Stimulated activated CD8-positive, alpha-beta memory T cell treated with anti-CD3 and anti-CD28 coated beads, Interleukin-7, amount 100 ng/mL, for 1 hour (primary cell): ENCODE measurements at places on chromosomes 3 and 15.

DNA sequence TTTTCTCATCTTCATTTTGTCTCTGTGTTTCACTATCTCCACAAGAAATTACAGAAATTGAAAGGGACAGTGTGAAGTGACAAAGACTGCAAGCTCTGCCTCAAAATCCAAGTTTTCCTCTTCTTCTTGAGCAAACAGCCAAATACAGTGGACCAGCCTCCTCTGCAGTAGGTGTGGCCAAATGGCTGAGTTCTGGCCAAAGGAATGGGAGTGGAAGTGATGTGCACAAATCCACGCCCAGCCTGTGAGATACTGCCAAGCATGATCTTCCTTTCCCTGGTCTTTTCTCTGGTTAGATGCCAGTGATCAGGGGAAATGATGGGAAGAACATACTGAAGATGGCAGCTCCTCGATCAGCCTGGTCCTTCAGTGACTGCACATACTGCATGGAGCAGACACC is 111.0 kb upstream of the CPNE4 start:
- DNase-seq: no peak

DNA sequence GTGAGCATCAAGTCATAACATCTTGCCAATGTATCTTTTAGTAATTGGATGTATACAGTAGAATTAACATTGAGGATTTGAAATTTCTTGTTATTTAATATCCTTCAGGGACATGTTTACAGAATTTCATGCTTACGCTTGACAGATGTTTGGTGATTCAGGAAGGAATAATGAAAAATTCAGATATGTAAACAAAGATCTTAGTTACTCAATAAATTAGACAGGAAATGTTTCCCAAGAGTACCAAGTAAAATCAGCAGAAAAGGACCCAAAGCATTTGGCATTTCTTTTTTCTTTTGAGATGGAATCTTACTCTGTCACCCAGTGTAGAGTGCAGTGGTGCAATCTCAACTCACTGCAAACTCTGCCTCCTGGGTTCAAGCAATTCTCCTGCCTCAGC is 4.7 kb upstream of the COL6A5 start:
- no peak for DNase-seq

DNA sequence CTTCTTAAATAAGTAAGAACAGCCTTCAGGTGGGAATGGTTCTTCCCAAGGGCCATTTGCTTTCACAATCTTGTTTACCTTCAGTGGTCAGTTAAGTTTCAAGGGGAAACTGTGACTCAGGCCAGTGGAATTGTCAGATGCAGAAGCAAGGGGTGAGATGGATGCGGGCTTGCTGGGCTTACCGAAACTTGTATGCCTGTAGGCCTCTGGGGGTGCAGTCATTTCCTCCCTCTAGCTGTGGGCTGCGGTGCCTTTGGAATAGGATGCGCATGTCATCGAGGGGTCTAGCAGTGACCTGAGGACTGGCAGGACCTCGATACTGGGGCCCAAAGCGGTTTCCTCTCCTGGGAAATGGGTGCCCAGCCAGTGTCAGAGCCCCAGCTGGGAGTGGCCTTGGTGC is 121.6 kb downstream of the EEFSEC start:
- no peak for DNase-seq

DNA sequence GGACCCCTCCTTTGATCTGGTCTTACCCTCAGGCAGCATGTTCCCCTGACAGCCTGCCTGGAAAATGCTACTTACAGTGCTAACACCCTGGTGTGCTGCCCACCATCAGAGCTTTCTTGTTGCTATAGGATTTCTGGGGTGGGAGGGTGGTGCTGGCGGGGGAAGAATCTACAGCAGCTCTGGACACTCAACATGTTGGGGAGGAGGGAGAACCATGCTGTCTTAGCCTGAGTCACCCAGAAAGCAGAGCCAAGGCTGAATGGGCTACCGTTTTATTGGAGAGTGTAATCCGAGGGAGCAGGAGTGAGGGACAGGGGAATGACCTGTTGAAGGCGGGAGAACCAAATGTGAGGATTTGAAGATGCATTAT is 45.6 kb downstream of the MFSD1 start:
- DNase-seq: no peak

GRCh38 chr15:27254801-27255200 is 283.8 kb downstream of the GABRG3 start:
- DNase-seq: no peak

DNA sequence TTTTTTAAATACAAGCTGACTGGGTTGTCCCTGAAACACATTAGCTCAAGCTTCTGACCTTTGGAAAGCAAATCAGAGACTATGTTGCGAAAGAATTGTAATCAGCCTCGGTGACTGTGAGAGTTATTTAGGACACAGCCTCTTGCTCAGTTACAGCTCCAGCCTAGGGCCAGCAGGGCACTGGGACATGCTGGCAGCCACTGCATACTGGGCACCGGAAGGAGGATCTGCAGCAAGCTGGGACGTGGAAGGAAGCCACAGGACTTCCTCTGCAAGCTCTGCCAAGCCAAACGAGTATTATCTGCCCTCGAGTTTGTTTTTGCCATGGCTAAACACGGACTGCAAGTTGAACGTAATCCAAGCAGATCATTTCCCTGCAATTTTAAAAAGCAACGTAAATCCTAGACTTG is 24.4 kb upstream of the COPG1 start:
- DNase-seq: no peak

- no peak for DNase-seq
Measured at GRCh38 chr15:49148727-49149126, 6.7 kb downstream of the COPS2 start.

DNA sequence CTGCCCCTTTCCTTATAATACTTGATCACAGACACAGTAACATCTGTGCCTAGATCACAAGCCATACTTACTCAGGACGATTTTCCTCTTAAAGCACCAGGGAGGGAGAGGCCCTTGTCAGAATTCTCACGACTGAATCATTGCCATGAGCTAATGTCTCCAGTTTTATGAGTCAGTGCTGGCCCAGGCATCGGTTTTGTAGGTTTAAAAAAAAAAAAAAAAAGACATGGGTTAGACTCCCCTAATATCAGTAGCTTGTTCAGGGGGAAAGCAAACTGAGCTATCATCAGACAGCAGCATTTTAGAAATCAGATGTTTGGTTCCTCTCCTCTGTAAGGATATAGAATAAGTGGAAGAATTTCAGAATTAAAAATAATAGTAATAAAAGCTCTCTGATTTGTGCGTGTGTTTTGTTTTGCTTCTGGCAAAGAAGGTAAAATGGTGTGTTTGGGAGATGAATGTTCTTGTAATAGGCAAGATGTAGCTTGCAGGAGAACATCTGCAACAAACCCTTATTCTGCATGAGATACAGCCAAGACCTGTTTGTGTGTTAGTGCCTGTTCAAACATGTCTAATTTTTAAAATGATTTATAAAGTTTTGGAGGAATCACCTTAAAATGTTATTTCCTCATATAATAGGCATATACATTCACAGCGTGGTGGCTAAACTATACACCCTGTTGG is 193.6 kb downstream of the TP63 start:
- DNase-seq: no peak

GRCh38 chr15:37041042-37041441 is 59.3 kb downstream of the MEIS2 start:
- DNase-seq: no peak

GRCh38 chr3:108845709-108846293 is 23.2 kb downstream of the TRAT1 start:
- no peak for DNase-seq

DNA sequence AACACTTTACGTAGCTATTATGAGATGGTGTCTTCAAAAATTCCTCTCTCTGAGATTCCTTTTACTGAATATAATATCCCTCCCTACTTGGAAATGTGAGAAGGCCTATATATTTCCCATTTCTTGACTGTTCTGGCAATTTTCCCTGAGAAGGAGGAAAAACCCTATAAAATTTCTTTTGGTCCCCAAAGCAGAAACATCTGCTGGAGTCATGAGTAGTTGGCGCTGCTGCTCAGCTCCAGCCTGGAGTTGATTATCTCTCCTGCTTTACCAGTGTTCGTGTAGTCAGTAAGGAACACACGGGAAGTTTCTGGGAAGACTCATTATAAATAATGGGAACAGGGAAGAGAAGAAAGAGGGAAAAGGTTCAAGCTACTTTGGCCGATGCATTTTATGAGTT is 680.1 kb downstream of the EPHA3 start:
- no peak for DNase-seq

GRCh38 chr3:142931222-142931621 is 32.3 kb downstream of the PAQR9 start:
- DNase-seq: peak; percentile 2

DNA sequence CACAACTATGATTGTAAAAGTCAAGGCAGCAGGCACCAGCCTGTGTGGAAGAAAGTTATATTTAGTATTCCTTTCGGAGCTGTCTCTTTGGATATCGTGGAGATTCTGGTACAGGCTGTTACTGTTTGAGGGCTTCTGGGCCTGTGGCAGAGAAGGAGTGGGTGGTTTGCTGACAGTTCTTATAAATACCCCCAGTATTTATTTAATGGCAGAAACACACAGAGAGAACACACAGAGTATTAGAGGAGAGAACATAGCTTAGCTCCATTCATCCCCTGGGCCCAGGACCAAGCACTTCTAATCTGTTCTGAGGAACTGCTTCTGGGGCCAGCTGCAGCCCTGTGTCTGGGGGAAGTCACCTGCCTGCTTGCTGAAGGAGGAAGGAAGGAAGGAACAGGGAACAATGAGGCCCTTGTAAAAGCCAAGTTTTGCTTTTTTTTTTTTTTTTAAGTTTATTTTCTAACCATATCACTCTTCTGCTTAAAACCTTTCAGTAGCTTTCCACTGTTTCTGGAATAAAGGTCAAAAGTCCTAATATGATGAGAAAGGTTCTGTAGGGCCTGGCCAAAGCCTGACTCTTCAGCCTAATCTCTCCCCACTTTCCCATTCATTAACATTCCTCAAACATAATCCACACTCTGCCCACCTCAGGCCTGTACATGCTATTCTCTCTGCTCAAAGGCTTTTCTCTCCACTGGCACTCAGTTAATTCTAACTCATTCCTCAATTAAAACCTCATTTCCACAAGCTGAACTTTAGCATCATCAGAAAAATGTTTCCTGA is 11.8 kb upstream of the PP2D1 start:
- no peak for DNase-seq

DNA sequence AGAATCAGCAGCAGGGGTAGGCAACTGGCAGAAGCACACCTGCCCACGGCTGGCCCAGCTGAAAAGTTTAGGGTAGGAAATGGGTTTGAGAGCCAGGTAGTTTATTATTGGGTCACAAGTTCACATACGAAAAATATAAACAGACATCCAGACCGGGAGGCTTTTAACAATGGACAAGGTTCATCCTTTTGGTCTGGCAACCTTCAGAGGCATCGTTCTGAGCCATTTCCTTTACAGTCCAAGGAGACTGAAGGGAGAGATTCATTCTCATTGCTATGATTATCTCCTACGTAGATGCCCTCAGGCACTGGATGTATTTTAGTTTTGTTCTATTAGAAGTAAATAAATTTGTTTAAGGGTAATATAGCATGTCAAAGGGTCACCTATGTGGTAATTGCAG is 248.0 kb upstream of the THBS1 start:
- no peak for DNase-seq

DNA sequence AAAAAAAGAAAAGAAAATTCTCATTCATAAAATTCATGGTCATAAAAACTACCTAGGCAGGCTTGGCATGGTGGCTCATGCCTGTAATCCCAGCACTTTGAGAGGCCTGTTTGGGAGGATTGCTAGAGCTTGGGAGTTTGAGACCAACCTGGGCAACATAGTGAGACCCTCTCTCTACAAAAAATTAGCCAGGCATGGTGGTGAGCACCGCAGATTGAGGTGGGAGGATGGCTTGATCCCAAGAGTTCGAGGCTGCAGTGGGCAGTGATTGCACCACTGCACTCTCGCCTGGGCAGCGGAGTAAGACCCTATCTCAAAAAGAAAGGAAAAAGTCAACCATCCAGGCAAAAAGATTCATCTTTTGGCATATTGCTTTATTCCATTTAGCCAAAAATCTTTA is 58.5 kb downstream of the MEIS2 start:
- DNase-seq: no peak

- no peak for DNase-seq
Measured at GRCh38 chr3:131840156-131840797, 194.5 kb downstream of the CPNE4 start.

DNA sequence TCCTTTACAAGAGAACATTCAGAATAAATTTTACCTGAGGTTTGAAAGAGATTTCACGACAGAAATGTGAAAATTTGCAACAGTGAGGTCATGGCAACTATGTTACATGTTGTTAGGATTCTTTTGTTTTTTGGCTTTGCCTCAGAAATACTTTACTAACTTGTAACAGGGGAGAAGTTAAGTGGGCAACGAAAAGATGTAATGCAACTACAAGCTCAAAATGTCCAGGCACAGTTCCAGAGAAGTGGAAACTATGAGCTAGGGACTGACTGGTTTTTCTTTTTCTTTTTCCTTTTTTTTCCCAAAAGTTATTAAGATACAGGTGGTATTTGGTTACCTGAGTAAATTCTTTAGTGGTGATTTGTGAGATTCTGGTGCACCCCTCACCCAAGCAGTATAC is 111.5 kb upstream of the PPP2R3A start:
- DNase-seq: no peak

- peak; percentile 20 for DNase-seq
Measured at GRCh38 chr3:56725175-56725574, 42.1 kb upstream of the TASOR start.

DNA sequence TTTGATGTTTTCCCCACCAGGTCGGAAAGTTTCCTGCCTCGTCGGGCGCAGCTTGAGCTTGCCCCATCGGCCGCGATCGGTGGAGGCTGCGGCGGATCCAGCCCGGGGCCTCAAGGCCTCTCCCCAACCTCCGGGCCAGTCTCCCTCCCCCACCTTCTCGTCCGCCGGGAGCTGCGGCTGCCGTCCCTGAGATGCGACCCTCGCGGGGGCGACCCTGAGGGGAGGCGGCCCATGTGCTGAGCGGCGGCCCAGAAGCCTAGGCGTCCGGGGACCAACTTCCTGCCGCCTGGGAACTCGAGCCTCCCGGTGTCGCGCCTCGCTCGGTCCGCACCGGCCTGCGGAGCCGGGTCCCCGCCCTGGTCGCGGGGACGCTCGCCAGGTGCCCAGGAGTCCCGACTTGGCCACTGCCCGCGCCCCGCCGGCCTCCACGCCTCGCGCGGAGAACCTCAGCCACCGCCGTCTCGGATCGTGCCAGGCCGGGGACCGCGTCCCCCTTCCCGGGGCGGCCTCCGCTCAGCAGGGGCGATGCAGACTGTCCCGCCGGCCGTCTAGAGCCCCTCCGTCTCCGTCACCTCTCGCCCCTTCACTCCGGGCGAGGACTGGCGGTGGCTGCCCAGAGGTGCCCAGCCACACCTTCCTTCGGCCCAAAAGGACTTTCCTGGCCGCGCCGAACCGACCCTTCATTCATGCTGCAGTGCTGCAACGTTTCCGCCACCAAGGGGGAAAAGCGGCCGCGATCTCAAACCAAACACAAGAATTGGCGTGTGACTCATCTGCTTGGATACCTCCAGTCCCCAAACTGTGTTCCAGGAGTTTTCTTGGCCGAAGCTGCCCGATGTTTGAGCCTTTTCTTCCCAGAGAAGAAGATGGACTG is 656 bp downstream of the SLMAP start:
- DNase-seq: no peak
